ENCODE measurements at places on chromosomes 4 and X. TPM values are rescaled to one million over a fixed set of nuclear protein-coding genes. Genes with fewer than 3 reads are reported as not detected.
A peak's percentile ranks its signal among the peaks of the same experiment; 100 is the strongest.

The ITGB1BP2 gene
- 1.6 TPM for total RNA-seq

DNA sequence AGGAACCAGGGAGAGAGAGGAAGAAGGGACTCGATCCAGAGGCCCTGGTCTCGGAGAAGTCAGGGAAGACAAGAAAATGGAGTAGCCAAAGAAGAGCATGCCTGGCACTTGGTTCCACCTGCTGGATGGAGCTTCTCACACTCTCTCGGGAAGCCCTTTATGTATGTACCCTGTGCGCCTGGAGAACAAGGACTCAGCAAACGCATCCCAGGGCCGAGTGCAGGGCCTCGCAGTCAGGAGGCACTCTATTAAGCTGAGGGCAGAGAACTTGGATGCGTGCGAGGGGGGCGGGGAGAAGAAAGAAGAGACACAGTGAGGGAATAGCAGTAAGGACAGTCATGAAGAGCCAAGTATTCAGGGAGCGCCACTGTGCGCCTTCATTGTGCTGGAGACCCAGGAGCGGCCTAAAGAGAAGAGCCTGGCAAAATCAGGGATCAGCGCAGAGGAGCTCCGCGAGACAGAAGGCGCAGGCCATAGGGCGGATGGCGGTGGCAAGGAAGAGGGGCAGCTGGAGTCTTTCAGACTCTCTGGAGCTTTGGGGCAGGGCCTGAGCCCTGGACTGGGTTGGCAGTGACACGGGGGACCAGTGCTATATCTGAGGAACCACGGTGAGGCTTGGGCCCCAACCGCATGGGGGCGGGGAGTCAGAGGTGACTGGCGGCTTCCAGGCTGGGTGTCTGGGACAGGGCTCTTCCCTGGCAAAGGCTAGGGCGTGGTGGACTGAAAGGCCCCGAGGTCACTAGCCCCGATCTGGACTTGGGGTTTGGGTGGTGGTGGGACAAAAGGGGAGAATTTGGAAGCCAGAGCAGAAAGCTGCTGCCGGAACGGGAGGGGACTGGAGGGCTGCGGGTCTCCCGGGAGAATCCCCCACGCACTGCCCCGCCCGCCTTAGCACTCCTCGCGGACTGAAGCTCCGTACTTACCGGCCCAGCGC is 1.9 kb upstream of the SEPTIN6 start:
- H3K27me3 ChIP-seq, result no peaks in the 10 kb centered on the region
- H3K4me1 ChIP-seq, result no peaks in the 10 kb centered on the region
- no peak overlapping the region for H3K4me3 ChIP-seq
- no peaks in the 10 kb centered on the region for H3K36me3 ChIP-seq
- DNase-seq, result peak; percentile 25

DNA sequence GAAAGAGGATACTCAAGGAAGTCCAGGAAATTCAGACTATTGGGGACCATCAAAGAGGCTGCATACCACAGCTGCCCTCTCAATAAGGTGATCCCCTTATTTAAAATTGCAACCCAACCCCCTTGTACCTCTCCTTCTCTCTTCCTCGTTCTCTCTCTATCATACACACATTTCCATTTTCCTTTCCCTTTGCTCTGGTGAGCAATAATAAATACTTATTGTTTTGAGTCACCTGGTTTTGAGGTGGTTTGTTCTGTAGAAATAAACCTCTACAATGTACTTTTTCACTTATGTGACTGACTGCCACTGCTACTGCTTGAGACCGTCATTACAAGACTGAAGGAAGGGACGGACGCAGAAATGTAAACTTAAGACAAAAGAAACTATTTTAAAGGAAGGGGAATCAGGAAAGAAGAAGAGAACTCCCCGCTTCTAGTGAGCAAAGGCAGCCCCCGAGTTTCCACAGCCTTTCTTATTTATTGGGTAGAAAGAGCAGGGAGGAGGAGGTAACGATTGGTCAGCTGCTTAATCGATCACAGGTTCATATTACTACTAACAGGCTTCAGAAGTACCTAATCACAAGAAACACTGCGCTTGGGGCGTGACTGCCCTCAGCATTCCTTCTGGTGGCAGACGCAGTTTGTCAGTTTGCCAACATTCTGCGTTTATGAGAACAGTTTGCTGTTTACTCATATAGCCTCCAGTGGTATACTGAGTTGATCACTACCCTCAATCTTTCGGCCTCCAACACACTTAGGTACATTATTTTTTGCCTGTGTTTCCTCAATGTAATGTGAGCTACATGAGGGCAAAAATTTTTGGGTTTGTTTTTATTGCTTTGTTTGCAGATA is 16.9 kb upstream of the TMEM165 start:
- H3K27me3 ChIP-seq, result no peaks in the 10 kb centered on the region
- no peaks in the 10 kb centered on the region for H3K4me1 ChIP-seq
- H3K4me3 ChIP-seq, result no peak overlapping the region
- H3K27ac ChIP-seq, result no peak overlapping the region
- DNase-seq, result no peak
- H3K36me3 ChIP-seq, result no peaks in the 10 kb centered on the region

The ASMT gene
- not detected for total RNA-seq

DNA sequence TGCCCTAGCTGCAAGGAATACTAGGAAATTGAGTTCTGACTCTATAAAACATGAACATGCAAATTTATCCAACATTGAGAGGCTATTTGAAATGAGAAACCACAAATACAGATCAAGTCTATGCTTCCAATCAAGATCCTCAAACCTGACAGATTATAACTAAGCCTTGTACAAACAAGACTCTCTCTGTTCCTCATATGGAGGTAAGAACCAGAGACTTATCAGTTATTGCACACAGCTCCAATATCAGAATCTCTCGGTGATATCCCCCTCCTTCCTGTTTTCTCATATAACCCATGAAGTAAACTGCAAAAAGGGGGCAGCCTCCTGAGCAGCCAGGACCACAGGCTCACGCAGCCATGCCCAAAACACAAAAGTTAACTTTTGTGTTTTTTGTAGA is 36.5 kb downstream of the FBXW7 start:
- H3K4me1 ChIP-seq, result no peaks in the 10 kb centered on the region
- no peak for DNase-seq
- no peaks in the 10 kb centered on the region for H3K27me3 ChIP-seq
- H3K27ac ChIP-seq, result no peak overlapping the region
- H3K36me3 ChIP-seq, result no peaks in the 10 kb centered on the region

- no peak overlapping the region for H3K4me3 ChIP-seq
- no peak overlapping the region for H3K27ac ChIP-seq
- no peaks in the 10 kb centered on the region for H3K4me1 ChIP-seq
- DNase-seq, result no peak
Measured at GRCh38 chr4:33482773-33483172, 2761.5 kb downstream of the ARAP2 start.

DNA sequence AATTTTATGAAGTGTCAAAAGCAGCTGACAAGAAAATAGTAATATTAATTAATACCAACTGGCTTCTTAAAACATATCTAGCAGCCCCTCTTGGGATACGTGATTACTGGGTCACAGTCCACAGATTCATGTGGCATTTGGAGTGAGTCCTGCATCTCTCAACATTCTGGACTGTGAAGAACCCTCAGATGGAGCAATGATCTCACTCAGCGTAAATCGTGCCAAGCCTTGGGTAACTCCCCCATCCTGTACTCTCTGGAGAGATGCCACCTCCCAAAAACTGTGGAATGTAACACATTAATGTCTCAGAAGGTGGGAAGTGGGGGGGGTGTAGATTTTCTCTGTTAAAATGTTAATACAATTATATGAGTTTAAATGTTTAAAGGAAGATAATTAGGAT is 118.2 kb upstream of the IQCM start:
- no peaks in the 10 kb centered on the region for H3K4me1 ChIP-seq
- DNase-seq, result no peak
- H3K4me3 ChIP-seq, result no peak overlapping the region
- H3K36me3 ChIP-seq, result no peaks in the 10 kb centered on the region

The CXCL11 gene
- not detected for total RNA-seq

- peak within 1 kb of the TSS; percentile 75 for H3K27ac ChIP-seq
- H3K4me3 ChIP-seq, result peak within 1 kb of the TSS; percentile 20
- peak; percentile 74 for DNase-seq
- no peaks in the 10 kb centered on the region for H3K36me3 ChIP-seq
Measured at GRCh38 chrX:118974088-118974907, at the start of gene LONRF3. Gene LONRF3 (plus strand): TSS chrX:118974618. CDS start chrX:118974781, 163 bp downstream.

The TCEAL5 gene
- total RNA-seq, result not detected

DNA sequence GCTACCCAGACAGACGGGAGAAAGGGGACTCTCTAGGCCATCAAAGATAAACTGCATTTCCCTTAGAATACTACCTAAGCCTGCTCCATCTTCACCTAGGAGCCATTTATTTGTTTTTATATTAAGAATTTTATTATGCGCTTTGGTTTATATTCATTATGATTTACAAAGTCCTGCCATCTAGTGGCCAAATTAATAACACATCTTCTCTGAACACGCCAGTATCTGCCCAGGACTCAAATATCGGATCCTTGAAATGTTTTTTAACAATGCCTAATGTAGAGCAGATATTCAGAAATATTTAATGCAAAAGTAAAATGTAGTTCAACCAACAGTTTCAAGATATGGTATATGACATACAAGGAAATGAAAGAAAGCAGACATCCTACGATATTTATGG is 20.8 kb upstream of the PRPS2 start:
- no peaks in the 10 kb centered on the region for H3K4me1 ChIP-seq
- H3K4me3 ChIP-seq, result no peak overlapping the region
- peak; percentile 35 for DNase-seq
- H3K27me3 ChIP-seq, result no peaks in the 10 kb centered on the region
- no peak overlapping the region for H3K27ac ChIP-seq

DNA sequence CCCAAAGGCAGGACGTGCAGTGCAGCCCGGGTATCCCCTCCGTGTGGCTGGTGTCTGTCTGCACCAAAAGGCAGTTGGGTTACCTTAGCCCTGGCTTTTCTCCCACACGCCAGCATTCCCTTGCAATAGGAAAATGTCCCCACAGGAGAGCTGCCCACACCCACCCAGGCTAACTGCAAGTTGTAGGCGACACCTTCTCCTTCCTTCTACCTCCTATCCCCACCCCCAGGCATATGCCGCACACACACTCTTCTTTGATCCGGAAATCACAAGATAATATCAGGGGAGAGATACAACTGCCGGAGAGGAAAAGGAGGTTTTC is 444 bp upstream of the APBB2 start:
- peaks cover 19% of the 10 kb centered on the region for H3K4me1 ChIP-seq

GRCh38 chr4:93751411-93751810 is 77.1 kb upstream of the ATOH1 start:
- no peaks in the 10 kb centered on the region for H3K36me3 ChIP-seq
- DNase-seq, result no peak
- H3K27ac ChIP-seq, result no peak overlapping the region
- H3K27me3 ChIP-seq, result no peaks in the 10 kb centered on the region
- H3K4me1 ChIP-seq, result peaks cover 4% of the 10 kb centered on the region
- H3K4me3 ChIP-seq, result no peak overlapping the region

- no peaks in the 10 kb centered on the region for H3K4me1 ChIP-seq
- H3K36me3 ChIP-seq, result no peaks in the 10 kb centered on the region
- H3K4me3 ChIP-seq, result no peak overlapping the region
- no peak overlapping the region for H3K27ac ChIP-seq
Measured at GRCh38 chr4:41408859-41409593, 128.9 kb upstream of the LIMCH1 start.
